Suprapubic skin (tissue), 4 donors: ENCODE measurements at places on chromosomes 7 and 10. TPM values are rescaled to one million over a fixed set of nuclear protein-coding genes. Genes with fewer than 3 reads are reported as not detected.
A peak's percentile ranks its signal among the peaks of the same experiment; 100 is the strongest.

DNA sequence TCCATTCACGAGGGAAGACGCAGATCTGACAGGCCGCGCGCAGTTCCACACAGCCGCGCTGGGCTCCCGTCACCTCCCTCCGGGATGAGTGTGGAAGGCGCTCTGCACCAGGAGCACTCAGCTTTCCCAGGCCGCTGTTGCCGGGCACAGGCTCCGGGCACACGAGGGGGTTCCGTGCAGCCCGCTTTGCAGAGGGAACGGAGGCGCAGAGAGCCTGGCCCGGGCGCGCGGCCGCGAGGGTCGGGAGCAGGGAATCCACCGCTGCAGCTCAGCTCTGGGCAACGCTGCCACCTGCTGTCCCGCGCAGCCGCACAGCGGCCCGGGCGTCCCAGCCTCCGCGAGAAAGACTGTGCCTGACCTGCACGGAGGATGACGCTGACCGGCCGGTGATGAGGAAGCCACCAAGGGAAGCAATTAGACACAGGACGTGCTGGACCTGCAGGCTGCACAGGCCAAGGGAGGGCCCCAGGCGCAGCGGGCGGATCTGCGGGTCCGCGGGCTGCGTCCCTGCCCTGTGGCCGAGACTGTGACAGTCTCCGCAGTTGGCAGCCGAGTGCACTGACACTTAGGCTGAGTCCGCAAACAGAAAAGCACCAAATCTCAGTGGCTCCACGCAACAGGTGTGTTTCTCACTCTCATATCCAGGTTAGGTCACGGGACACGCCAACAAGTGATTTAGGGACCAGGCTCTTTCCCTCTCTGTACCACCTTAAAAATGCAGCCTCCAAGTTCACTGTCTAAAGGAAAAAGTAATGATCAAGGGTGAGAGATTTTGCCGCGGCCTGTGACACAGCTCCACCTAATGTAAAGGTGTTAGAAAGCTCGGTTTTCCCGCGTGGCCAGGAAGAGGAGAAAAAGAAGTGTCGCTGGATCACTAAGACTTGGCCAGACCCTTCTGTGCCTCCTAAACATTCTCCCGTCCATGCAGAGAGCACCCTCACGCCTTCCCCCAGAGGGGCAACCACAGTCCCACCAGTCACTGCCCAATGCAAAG lies 94.5 kb downstream of the SEC61G start:
- no peak for DNase-seq

CTTNBP2 gene
- total RNA-seq = 4.3 TPM

- no peak for DNase-seq
Measured at GRCh38 chr7:18939771-18940592, 177.5 kb downstream of the TWIST1 start.

GTPBP4 gene
- 37.2 TPM for total RNA-seq

- no peak for DNase-seq
Measured at GRCh38 chr10:110883924-110884323, 12.2 kb downstream of the PDCD4 start.

- DNase-seq = no peak
Measured at GRCh38 chr7:116197360-116197759, 13.0 kb upstream of the TES start.

FGF8 gene
- not detected for total RNA-seq

DNA sequence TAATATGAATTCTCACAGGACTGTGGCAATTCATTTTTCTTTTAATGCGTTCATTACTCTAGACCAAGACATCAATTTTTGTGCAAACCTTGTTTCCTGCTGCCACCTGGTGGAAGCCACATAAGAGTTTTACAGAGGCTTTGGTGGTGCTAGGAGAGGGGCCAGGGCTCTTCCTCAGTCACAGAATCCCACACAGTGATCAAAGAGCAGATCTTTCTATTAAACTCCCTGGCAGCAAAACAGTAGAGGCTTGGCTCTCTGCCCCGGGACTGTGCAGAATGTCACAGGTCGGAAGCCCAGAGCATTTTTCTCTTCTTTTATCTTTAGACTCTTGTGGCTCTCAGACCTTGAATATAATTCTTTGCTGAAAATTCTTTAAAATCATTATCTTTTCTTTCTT lies 506.4 kb upstream of the C7orf33 start:
- DNase-seq = no peak

TFR2 gene
- total RNA-seq = 1.1 TPM

DNA sequence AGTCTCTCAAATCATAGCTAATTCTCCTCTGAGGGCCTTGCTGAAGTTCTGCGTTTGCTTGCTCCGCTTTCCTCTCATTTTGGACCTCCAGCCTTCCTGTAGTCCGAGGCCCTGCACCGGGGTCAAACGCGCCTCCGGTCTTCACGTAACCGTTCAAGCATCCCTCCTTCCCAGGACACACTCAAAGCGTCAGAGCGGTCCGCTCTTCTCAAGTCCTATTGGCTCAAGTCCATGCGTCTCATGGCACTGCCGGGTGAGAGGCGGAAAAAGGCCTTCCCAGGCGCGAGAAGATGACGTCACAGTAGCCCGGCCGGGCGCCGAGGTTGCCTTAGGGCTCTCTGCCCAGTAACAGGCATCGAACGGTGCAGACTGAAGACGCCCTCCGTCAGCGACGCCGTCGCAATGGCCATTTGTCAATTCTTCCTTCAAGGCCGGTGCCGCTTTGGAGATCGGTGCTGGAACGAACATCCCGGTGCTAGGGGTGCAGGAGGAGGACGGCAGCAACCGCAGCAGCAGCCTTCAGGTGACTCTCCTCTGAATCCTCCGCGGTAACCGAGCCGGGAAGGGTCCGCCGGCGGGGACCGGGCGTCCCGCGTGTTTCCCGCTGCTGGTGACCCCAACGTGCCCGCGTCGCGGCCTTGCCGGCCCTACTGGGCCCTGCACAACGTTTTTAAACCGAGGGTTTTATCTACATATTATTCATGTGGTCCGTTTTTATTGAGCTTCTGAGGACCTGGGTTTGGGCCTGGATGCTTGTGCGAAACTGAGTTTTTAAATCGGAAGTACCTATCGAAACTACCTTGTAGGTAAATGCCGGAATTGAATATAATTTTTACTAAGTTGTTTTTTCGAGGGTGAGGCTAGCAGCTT lies at the start of gene NUP42:
NUP42 (plus strand) TSS at position 365 of the 870 bp plus-strand sequence; CDS start at position 403, 38 bp downstream.
- peak; percentile 97 for DNase-seq

GRCh38 chr7:40887099-40887498 lies 752.3 kb downstream of the SUGCT start:
- no peak for DNase-seq

HSPA12A gene
- 26.6 TPM for total RNA-seq

DNA sequence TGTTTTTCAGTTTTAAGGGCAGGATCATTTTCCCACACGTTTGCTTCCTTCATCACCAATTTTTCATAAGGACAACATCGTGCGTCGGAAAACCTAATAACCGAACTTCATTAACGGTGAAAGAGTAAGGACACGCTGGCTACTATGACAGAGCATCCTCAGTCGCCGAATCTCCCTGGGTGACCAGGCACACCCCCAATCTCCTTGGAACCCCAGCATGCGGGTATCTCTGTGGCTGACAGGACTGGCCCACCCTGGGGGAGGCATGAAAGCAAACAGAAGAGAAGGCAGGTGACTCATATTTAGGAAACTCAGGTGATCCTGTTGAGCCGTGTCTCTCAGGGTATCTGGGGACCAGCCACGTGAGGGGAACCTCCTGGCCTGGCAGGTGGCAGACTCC lies 134.2 kb downstream of the DIP2C start:
- no peak for DNase-seq

LFNG gene
- 123 TPM for total RNA-seq

DNA sequence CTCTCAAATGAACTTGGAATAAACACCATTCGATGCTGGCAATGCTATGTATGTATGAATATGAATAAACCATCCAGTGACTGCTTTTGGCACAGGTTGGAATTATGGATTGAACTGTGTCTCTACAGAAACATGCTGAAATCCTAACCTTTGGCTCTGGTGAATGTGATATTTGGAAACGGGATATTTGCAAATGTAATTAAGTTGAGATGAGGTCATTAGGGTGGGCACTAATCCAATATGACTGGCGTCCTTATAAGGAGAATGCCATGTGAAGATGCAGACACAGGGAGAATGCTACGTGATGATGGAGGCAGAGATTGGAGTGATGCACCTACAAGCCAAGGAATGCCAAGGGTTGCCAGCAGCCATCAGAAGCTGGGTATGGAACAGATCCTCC lies 3.4 kb upstream of the ACTR3B start:
- DNase-seq = no peak

DNA sequence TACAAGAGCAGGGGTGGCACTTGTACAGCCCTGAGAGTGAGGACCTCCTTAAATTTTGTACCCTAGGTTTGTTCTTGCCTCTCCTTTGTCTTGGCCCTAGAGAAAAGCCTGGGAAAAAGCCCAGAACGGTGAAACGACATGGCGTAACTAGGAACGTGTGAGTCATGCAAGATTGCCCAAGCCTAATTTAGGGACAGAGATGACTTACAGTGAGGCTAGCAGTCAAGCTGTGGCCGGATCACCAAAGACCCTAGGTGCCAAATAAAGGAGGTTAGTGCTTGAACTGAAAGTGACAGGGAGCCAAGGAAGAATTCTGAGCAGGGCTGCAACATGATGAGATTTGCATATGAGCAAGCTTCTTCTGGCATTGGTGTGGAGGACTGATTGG lies 25.1 kb downstream of the TBXAS1 start:
- no peak for DNase-seq

PPP1R9A gene
- 8.6 TPM for total RNA-seq
